ENCODE measurements at places on chromosomes 12 and 14.

DNA sequence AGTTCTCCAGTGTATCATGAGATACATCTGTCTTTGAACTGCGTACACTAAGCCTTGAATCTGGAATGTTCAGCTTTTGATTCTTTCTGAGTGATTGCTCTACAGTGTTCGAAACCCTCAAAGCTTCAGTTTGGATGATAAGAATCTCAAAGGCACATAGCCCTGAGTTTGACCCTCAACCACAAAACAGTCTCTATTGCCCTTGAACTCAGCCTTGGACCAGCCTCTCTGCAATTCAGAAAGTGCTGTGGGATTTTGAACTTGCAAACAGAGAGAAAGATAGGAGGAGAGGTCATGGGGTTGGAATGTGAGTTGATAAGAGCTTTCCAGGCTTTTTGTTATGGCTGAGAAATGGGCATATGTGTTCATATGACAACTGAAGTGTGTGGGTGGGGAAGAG lies 100.3 kb downstream of the MYRFL start:
- no peak for DNase-seq

DNA sequence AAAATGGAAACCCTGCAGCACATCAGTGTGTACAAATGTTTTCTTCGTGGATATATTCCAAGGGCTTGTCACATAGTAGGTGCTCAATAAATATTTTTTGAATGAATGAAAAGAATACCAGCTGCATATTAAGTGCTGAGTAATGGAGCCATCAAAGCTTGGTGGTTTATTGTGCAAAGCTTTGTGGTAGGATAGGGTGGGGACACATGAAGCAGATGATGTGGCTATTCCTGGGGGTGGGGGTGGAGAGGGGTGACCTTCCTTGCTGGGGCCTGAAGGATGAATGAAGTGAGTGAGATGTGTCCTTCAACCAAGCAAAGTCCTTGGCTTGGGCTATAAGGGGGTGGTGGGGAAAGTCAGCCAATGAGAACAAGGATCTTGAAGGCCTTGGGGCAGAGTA lies 4.3 kb upstream of the KRT81 start:
- DNase-seq: no peak

DNA sequence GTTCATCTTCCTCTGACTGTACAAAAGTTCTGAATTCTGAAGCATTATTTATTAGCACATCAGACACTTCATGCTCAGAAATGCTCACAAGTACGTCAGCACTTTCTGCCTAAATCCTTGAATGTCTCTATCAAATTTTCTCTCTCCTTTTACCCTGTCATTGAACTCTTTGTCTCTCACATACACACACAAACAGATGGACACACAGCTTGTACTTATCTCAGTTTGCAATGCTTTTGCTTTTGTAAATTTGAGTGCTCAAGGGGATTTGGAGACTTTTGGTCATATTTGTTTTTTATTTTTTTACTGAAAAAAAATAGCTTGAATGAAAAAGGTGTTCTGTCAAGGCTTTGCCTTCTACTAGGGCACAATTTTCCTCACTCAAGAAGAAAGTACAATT lies 64.2 kb upstream of the PDZRN4 start:
- DNase-seq: no peak

DNA sequence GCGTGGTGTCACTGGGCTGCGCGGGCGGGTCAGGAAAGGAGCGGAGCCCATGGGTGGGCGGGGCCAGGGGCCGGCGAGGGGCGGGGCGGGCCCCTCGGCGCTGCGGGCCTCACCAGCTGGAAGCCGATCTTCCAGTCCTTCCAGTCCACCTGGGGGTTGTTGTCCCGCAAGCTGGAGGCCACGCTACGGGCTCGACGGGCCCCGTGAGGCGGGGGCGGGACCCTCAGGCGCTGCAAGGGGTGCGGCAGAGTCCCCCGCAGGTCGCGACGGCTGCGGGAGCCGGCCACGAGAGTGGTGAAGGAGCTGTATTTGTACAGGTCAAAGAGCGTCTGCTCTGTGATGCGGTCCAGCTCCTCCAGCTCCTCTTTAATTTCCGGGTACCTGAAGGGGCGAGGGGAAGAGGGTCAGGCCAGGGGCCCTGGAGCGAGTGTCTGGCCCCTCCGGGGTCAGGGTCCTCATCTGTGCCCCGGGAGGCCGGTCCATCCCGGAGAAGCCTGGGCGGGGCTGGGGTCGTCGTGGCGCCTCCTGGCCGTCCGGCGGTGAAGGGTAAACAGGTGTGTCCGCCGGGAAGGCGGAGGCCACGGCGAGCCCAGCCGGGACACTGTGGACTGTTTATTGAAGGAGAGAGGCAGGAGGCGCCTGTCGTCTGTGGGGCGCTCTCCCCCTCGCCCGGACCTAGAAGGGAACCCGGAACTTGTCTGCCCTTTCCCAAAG lies 11.9 kb downstream of the SCNN1A start:
- DNase-seq: no peak

- DNase-seq: no peak
Measured at GRCh38 chr14:100289916-100290606, 16.2 kb downstream of the SLC25A29 start.

DNA sequence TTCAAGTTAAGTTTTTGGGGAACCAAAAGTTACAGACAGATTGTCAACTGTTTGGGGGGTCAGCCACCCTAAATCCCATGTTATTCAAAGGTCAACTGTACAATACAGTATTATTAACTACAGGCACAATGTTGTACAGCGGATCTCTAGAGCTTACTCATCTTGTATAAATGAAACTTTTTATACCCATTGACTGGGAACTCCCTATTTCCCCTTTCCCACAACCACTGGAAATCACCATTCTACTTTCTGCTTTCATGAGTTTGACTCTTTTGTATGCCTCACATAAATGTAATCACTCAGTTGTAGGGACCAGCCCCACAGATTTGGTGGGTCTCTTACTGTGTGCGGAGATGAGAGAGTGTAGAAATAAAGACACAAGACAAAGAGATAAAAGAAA lies 57.8 kb downstream of the SLCO1B3 start:
- no peak for DNase-seq

DNA sequence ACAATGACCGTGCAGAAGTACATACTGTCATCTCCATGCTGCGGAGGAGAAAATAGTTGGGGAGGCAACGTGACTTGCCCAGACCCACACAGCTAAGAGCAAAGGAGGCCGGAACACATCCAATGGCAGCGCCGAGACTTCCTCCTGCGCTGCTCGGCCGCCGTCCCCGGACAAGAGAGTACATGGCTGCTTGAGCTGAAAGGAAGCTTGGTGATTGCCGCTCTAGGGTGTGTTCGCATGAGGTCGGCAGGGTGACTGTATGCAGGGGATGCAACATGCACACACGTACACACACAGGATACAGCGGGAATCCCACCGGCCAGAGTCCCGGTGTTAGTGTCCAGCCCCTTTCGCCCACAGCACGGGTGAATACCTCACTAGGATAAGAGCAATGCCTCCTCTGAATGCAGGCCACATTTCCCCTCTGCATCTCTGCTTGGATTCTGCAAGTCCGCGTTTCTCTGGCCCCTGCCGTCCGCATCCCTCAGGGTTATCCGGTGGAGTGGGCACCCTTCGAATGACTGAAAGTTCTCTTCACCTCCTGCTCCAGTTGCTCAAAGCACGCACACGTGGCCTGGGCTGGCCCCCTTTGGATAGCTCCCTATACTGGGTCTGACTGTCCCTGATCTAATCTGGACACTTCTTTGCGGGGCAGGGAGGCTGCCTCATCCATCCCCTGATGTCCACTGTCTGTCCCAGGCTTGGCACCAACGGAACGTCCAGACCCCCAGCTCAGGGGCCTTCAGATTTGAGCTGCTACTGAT lies 78.8 kb downstream of the GSC start:
- DNase-seq: no peak

DNA sequence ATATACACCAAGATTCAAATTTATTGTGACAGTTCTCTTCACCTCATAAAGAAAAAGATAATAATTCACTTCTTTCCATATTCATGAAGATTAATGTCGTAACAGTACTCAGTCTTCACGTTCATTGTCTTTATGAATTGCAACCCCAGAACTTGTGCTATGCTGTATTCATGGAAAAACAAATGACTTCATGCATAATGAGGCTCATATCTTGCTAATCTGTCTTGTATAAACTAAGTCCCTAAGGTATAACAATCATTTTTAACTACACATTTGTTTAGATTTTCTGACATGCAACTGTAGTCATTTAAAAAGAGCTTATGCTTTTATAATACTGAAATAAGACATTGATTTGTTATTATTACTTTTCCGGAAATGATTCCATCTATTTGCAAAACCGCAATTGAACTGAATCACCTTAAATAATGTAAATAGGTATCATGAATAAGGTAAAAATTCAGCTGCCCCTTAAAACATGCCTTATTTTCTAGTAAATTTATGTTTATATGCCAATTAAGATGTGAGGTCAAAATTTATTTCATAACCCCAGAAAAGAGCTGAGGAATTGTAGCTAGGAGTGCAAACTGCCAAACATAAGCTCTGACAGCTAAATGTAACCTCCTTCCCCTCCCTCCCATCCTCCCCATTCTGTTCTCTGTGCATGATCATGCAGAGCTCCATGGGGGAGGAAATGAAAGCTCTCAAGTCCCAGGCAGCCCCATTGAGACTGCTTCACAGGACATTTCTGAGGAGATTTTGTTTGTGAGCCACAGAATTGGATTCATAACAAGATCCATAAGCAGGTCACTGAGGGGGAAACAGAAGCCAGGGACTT lies 301.6 kb downstream of the ATP23 start:
- no peak for DNase-seq

GRCh38 chr12:104183443-104183842 lies 32.1 kb upstream of the TXNRD1 start:
- DNase-seq: no peak

GRCh38 chr12:7219599-7220243 lies 30.2 kb downstream of the PEX5 start:
- peak; percentile 47 for DNase-seq

GRCh38 chr12:20486233-20486632 lies 117.9 kb downstream of the PDE3A start:
- DNase-seq: no peak

GRCh38 chr12:109880043-109880931 lies at the start of gene GLTP:
GLTP (minus strand) TSS chr12:109880541; CDS start chr12:109880374, 167 bp downstream.
- no peak for DNase-seq

DNA sequence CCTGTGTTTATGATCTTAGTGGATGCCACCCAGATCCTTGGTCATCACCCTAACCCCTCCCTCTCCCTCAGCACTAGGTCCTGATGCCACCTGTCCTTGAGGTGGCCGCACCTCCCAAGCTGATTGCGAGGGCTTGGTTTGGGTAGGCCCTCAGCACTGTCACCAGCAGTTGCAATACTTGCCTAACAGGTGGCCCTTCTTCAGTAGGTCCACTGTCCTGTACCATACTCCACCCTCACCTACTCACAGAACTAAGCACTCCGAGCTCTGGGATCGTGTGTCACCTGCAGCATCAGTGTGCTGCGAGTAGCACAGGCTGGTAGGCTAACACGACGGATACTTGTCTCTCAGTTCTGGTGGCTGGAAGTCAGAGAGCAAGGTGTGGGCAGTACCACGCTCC lies 14.0 kb upstream of the SERPINA12 start:
- no peak for DNase-seq

DNA sequence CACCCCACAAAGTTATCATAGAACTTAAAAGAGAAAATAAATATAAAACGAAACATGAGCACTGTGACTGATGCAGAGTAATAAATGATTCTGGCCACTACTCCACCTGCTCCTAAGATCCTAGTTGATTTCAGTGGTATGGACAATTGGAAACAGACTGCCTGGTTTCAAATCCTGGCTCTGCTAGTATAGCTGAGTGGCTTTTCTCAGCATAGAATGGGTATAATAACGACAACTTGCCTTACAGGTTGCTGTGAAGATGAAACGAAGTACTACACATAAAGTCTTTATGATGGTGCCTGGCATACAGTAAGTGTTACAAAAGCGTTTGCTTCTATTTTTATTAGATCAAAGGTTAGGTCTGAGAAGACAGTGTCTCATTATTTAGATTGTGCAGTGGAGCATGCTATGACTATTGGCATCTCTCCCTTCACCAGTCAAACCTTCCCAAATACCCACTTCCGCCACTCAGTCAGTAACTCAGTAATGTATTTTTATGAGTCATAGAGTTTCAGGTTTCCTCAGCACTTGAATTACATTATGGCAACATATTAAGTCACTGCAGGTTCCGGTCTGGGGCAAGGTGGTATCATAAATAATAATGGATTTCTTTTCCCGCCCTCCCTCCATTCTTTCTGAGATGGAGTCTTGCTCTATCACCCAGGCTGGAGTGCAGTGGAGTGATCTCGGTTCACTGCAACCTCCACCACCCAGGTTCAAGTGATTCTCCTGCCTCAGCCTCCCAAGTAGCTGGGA lies 29.7 kb upstream of the NR2C1 start:
- peak; percentile 72 for DNase-seq

DNA sequence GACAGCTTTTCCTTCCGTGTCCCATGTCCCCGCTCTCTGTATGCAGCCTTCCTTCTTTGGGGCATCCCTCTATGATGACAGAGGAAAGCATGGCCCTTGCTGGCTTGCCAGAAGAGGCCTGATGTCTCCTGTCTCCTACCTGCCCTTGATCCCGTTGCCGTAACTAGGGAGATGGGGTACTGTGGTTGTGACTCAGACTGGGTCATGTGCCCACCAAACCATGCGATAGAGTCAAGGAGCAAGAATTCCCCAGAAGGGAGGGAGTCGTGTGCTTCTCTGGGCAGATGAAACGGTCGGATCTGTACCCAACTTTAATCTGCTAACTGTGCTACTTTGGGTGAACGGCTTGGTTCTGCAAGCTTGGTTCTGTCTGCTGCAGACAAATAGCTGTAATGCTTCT lies 99.1 kb upstream of the DYNC1H1 start:
- no peak for DNase-seq

- no peak for DNase-seq
Measured at GRCh38 chr12:117582135-117582784, 220.8 kb upstream of the NOS1 start.

DNA sequence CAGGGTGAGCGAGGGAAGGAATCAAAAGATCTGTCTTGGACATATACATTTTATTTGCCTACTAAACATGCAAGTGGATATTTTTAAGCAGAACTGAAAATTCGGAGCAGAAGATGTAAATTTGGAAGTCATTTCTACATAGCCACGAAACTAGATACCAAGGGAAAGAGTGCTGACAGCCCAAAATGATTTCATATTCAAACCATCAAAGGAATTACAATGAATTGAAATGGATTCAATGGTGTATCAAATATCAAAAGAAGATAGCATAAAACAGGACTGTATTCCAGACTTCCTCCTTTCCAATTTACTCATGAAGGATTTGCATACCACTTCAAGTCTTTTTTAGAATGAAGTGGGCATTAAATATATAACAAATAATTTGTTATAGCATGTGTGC lies 313.5 kb upstream of the KITLG start:
- DNase-seq: no peak

DNA sequence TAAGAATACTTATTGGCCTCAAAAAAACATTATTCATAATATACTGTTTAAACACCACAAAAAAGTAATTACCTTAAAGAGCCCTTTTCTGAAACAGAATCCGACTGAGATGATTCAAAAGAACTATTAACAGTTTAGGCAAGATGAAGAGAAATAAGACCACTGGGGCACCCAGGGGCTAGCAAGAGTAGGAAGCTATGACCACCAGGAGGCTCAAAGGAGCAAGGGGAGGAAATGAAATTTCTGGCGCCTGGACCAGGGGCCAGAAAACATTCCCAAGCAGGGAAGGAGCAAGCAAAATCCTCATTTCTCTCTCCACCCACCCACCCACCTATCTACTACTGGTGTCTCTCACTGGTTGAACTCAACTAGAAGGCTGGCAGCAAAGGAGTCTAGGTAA lies 6.3 kb upstream of the DCAF4 start:
- no peak for DNase-seq

- DNase-seq: no peak
Measured at GRCh38 chr12:13959131-13959723, 22.2 kb downstream of the GRIN2B start.
